Stromal cell of bone marrow (primary cell): ENCODE measurements at places on chromosomes 12 and 14.

DNA sequence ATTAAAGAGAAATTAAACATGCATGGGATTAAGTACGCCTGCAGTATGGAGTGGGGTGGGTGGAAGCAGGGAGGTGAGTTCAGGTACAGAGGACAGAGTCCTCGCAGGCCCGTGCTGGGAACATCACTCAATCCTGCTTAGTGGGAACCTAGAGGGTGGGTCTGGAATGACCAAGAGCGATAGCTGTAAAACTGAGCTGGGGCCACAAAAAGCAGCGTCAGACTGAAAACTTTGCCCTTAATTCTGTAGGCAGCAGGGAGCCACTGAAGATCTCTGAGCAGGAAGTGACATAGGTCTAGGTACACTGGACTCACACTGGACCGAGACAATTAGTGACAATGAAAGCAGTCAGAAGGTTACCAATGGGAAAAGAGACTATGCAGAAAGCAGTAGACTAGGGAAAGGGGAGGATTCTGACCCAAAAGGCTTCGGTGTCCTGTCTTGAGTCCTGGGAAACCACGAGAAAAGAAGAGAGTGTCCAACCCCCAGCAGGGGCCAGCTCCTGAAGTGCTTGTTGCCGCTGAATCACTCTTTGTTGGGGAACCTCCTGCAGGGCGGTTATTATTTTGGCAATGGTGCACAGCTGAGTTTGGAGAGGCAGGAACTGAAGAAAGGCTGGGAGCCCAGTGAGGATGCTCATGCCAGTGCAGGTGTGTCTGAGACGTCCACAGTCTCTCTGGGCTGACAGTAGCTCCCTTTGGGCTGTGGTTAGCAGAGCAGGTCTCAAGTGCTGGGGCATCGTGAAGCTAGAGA, 97.4 kb downstream of the PLXNC1 start:
- DNase-seq = no peak

- DNase-seq = no peak
Observed at GRCh38 chr12:123119808-123120207, 31.1 kb downstream of the PITPNM2 start.

DNA sequence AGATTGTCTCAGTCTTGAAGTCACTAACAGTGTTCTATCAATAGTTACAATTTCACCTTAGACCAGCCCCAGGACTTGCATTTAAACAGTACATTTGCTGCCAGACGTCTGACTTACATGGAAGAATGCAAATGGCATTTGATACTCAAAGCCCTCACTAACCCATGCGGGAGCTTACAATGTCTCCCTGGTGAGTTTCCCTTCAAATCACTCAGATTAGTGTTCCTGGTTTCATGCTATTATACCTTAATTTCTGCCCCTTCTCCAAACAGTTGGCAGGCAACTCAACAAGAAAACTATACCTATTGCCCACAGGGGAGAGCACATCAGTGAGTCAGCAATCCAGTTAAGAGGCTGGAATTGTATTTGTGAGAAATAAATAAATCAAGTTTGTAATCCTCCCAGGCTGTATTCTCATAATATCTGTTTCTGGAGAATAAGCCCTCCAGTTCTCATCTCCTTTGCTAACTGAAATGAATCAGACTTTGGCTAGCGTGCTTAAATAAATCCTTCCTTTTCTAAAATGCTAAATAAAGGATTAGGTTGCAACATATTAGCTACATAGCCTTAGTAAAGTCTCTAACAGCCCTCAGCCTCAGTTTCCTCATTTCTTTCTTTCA, 23.7 kb downstream of the GSTZ1 start:
- no peak for DNase-seq

DNA sequence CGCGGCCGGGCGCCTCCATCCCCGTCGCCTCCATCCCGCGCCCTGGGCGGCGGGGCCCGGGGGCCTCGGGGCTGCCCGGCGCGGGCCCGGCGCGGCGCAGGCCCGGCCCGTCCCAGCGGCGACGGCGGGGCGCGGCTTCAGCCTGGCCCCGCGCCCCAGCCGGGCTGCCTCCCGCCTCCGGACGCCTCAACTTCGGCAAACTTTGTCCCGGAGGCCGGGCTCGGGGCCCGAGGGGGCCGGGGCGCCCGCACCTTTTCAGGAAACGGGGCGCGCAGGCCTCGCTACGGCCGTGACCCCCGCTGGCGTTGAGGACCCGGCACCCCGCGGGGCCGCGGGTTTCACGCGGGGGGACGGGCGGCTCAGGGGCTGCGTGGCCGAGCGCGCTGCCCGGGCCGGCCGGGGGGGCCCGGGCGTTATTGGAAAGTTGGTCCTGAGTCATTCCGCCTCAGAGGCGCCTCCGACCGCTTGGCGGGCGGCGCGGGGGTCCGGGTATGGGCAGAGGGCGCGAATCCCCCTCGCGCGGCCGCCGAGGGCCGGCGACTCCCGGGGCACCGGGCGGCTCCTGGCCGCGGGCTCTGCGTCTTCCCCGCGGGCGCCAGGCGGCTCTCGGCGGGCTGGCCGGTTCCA, 575 bp downstream of the TRAF3 start:
- no peak for DNase-seq

DNA sequence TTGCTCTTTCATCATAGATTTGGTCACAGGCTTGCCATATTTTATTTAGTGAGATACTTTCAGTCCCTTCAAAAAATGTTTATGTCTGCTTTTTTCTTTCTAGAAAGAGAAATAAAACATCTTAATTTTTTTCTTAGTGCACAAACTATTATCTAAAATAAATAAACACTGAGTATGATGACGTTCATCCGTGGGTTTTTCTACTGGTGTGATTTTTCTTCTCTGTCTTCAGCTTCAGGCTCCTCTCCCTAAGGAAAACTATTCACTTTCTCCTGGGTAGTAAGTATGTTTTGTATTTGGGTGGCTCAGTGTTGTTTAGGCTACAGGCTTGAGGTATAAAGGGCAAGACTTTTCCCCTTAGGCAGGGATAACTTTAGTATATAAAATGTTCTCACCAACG, 154.7 kb downstream of the DACT1 start:
- no peak for DNase-seq
